B cell (primary cell): ENCODE measurements at places on chromosomes 11 and 22.

DNA sequence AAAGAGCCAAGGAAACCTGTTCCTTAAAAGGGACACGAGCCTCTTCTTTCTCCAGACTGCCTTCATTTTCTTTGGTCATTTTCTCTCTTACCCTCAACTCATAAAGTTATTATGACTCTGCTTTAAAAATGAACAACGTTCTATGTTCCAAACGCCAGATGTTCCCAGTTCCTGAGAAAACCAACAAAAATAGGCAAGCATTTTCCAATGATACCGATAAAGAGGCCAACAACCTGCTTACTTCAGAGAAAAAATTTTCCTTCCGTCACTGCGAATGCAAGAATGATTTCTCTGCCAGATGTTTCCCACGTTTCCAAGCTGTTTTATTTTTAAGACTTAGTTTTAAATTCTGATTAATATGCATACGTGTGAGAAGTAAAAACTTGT, 315 bp upstream of the TRPC6 start:
- no peak for DNase-seq

DNA sequence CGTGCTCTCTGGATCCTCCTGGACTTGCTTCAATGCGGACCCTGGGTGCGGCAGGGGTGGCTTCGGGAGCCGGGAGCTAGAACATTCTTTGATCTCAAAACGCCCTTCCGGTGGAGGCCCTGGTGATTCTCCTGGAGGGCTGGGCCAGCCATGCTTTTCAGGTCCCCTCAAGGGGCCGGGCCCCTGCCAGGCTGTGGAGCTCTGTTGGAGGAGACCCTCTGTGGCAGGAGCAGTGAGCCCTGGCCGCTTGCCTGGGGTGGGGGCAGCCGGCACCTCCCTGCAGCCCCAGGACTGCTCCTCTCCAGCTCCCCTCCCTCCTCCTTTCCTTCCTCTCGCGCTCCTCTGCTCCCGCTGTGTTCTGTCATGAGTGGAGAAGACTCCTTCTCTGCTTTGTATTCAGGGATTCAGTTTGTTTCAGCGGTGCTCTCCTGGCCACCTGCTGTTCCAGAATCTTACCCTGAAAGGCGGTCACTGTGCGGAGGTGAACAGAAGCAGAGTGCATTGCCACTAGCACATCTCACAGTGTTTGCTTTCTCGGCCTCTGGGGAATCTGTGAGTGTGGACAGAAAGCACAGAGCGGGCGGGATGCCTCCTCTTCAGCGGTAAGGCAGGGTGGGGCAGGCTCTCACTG, 289.1 kb downstream of the TBC1D22A start:
- no peak for DNase-seq

DNA sequence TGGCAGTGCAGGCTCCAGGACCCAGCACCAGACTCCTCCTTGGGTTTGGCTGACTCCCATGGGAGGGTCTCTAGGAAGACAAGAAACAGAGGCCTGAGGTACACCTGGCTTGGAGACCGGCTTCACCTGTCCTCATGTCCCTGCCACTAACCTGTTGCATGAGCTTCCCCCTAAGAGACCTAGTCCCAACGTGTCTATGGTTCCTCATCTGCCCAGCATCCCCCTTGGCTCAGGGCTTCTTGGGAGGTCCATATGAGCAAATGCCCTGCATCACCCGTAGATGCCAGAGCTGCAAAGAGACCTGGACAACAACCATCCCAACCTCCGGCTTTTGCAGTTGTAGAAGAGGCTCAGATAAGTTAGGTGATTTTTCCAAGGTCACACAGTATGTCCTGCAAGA, 123.5 kb downstream of the BUD13 start:
- no peak for DNase-seq

DNA sequence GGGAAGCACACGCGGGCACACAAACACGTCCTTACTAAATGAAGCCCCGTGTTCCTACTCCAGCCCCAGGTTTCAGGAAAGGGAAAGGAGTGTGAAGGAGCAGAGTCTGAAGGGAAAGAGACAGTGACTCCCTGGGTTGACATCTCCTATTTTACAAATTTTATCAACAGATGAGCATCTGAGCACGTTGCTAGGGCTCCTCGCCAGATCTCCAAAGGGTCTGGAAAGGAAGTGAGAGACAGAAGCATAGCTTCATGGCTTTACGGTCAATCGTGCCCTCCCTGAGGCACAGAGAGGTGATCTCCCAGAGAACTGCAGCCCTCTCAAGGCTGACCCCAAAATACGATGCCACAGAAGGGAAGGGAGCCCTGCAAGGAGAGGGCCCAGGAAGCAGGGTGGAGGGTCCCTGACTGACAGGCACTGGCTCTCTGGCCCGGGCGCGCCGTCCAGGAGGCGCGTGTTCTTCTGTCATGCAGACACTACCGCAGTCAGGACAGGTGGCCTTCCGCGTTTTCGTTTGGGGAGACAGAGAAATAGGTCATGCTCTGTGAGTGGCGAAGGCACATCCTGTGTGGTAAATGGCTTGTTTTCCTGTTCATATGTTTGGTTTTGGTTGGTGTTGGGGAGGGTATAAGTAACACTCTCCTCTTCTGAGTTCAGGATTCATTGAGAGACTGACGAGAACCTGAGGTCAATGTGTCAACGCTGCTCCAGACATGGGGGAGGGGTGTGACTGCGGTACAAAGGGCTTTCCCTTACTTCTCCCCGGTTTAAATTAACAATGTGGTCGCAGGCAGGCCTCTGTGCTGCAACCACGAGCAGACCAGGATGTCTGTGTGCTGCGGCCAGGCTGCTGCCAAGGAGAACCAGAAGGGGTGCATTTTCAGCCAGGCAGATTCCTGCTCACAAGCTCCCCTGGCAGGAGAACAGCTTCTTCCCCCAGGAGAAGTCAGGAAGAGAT, 813.3 kb downstream of the OPCML start:
- peak; percentile 2 for DNase-seq

GRCh38 chr11:102428696-102429095, 23.9 kb downstream of the TMEM123 start:
- DNase-seq: no peak

DNA sequence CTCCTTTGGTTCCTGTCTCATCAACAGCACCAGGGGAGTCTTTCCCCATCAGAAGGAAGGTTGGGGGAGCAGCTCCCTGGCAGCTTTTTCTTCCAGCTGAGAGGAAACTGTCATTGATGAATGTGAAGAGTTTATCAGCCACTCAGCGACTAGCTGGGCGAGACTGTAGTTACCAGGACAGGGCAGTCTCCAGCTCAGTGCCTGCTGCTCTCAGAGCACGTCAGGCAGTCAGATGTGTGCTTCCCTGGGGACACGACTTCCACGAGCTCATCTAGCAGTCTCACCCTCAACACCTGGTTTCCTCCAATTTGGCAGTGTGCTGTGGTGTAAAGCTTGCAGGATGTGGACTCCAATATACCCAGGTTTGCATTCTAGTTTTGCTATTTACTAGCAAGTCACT, 12.5 kb upstream of the C1QTNF4 start:
- no peak for DNase-seq

DNA sequence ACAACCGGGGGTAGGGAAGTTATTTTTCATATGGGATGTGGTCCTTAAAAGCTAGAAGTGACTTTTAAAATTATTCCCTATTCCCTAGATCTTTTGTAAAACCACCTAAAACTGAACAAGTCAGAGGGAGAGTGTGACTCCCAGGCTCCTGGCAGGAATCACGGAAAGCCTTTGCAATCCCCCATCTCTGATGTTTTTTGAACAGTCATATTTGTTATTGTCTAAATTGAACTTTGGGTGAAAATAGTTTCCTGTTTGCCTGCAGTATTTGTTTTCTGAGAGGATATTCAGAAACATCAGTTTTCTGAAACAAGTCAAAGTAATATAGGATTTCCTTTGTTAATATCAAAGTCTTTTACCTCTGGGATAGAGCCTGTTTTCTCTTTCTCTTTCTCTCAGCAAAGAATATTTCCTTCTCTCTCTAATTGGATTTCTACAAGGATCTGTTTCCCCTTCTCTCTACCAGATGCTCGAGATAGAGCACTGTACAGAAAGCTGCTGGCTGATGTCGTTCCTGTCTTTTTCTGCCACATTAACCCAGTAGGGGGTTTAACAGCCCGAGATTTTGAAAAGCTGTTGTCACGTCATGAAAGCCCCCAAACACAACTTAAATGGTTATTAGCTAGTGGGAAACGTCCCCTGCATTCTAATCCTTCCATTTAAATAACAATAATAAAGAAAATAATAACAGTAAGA, 132.2 kb upstream of the PITPNB start:
- no peak for DNase-seq

DNA sequence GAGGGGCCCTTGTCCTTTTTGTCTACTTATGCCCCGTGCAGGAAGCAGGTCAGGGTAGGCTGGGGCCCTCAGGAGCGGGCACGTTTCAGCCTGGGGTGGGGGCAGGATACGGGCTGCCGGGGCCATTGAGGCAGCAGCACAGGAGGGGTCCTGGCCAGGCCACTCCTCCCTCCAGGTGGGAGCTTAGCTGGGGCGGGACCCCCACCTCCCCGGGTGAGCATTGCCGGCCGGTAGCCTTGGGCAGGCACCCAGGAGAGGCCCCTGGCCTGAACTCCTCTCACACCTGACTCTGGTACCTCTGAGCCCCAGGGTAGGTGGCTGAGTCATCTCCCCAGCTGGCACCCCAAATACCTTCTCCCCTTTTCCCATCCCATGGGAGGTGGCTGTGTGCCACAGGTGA, 5.0 kb upstream of the MUC6 start:
- no peak for DNase-seq

- DNase-seq: no peak
These were observed 18.4 kb upstream of the IL2RB start for GRCh38 chr22:37167981-37168647.

DNA sequence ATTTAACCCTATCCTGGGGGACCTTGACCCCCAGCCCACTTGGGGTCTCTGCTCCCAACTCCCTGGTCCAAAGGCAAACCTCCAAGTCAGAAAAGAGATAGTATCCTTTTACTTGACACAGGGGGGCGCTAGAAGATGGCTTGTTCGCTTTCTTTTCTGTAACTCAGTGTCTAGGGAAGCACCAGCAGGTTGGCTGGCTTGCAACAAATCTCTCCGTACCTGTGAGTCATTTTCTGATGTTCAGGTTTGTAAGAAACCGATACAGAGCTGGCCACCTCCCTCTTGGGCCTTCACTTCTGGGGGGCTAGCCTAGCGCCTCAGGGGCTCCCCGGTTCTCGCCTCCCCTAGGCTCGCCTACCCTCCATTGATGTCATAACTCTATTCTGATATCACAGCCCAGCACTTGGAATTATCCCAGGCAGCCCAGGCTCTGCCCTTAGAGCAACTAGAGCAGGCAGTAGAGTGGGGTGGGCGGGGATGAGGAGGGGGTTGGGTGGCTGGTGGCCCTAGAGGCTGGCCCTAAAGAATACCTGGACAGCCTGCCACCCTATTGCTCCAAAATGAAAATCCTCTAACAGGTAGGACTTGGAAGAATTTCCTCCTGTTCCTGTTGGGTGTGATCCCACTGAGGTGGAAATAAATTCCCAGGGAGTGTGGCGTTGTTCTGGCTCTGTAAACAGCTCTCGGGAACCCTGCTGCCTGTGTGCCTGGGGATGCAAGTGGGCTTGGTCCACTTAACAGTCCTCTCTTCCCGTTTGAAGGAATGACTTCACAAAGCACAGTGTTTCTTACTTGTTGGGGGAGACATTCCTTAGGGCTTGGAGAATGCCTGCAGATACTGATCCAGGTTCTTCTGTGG, 69.4 kb downstream of the OSBP2 start:
- DNase-seq: peak; percentile 56

- DNase-seq: no peak
These were observed 40.1 kb upstream of the CXCR5 start for GRCh38 chr11:118843565-118843964.

DNA sequence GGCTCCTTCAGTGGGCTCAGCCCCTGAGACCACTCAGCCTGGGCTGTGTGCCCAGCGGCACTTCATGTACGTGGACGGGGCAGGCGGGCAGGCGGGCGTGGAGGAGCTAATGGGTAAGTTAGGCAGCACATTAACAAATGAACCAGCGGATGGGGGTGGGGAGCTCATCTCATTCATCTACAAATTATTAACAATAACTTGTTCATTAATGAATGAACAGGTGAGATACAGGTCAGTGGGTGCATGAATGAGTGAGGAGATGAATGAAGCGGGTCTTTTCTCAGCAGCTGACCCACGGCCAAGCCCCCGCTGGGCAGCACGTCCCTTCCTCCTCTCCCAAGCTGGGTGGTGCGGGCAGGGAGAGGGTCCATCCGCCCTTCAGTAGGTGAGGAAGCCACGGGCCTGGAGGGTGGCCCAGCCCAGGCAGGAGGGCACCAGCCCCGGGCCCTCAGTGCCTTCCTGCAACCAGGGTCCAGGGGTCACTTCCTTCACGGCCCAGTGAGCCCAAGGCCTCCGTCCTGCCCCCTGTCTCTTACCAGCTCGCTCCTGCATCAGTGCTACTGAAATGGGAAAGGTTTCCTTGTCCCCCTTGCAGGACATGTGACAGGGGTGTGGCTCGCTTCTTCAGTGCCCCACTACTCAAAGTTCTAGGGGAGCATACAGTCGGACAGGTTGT, 60.5 kb upstream of the KCNQ1OT1 start:
- no peak for DNase-seq

DNA sequence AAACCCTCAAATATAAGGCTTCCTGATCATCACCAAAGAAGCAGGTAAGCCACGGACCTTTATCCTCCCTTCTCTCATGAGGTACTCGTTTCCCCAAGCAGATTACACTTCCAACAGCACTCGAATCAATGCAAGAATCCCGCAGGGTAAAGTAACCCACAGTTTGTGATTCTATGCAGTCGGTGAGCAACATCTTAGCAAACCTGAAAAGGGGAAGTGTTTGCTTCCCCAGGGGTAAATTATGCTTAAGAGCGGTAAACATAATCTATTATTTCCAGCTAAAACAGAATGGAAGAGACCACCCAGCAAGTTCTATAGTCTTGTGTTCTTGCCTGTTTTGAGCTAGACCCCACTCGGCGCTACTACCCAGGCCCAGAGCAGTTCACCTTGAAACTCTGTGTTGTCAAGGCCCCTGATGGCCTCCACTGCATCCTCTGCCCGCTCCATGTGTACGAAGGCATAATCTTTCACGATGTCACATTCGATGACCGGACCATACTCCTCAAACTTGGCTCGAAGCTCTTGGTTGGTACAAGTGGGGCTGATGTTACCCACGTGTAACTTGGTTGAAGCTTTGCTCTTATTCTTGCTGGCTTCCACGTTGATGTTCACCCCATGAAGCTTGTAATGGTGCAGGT, 1.3 kb downstream of the RBM4B start:
- DNase-seq: peak; percentile 59

DNA sequence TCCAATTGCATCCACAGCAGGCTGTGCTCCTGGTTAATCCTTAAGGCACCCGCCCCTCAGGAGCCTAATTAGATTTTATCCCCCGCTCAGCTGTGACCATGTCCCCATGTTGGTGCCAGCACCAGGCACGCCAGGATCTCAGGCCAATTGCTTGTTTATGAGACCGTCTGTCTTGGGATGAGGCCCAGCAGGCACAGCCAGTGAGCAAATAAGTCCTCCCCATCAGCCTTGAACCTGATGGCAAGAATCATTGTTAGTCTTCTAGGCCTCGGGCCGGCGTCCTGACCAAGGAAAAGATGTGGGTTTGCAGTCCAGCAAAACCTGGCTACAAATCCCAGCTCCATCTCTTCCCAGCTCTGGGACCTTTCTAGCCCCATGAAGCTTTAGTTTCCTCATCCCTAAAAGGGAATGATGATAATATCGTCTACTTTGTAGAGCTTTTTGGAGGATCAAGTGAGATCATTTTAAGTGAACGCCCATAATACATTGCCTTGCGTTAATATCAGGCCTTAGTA, 57.3 kb downstream of the TP53I11 start:
- no peak for DNase-seq

- no peak for DNase-seq
These were observed 20.1 kb upstream of the NCAM1 start for GRCh38 chr11:112941104-112941503.

GRCh38 chr11:37199082-37199481, 601.0 kb upstream of the RAG2 start:
- no peak for DNase-seq
